Activated CD4-positive, alpha-beta T cell treated with anti-CD3 and anti-CD28 coated beads, Interleukin-2, Interleukin-4, amounts not matched to agents 100 ng/mL and 50 ng/mL, durations not matched to agents 16 hours and 8 hours (primary cell): ENCODE measurements at places on chromosomes 7 and 10.

DNA sequence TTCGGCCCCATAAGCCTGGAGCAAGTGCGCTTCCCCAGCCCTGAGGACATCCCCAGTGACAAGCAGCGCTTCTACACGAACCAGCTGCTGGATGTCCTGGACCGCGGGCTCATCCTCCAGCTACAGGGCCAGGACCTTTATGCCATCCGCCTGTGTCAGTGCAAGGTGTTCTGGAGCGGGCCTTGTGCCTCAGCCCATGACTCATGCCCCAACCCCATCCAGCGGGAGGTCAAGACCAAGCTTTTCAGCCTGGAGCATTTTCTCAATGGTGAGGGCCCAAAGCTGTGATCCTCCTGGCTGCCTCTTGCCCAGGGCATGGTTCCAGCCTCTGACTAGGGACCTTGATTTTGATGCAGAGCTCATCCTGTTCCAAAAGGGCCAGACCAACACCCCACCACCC is 10.1 kb downstream of the IRF5 start:
- no peak for DNase-seq

- no peak for DNase-seq
Observed at GRCh38 chr7:131726031-131726430, 169.6 kb upstream of the PODXL start.

- DNase-seq = peak; percentile 37
Observed at GRCh38 chr7:123494193-123494796, 40.1 kb downstream of the IQUB start.

DNA sequence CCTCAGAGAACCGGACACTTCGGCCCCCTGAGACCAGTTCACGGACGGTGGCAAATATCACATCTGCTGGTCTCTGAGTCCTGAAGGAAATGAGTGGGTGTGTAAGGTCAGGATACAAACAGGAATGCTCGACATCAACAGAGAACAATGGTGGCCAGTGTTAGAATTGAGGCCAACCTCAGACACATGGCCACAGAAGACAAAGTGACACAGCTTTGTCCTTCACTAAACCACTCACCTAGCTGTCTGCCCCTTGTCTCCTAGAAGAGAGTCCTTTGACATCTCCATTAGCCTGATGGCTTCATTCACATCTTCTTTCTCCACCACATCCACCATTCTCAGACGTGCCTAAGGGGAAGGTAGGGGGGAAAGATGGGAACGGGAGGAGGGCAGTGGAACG is 4.3 kb downstream of the COPS6 start:
- no peak for DNase-seq

DNA sequence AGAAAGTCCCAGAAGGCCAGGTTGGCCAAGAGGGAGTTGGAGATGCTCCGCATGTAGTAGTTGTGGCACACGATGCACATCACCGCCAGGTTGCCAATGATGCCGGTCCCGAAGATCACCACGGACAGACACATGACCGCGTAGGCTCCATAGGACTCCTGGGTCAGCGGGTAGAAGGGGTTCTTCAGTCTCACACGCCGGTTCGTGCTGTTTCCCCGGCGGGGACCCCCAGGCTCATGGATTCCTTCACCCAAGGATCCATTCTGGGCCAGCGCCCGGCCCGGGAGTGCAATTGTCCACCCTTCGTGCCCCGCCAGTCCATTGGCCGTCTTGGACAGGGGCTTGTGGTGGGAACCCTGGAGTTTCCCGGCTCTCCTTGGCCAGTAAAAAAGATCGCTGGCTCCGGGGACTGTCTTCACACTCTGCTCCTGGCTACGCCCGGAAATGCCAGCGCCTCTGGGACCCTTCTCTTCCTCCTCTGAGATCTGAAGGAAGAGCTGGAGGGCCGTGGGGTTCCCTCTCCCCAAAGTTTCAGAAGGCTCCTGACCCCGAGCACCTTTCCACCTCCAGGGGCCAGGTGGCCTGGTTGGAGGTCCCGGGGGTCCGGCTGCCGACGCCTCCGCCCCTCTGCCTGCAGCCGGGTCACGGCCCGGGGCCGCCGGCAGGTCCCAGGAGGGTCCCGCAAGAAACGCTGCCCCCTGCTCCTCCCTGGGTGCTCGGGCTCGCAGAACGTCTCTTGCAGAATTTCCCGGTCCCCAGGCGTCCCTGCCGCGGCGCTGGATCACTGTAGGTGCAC is 1.3 kb downstream of the GPR37 start:
- DNase-seq = no peak

DNA sequence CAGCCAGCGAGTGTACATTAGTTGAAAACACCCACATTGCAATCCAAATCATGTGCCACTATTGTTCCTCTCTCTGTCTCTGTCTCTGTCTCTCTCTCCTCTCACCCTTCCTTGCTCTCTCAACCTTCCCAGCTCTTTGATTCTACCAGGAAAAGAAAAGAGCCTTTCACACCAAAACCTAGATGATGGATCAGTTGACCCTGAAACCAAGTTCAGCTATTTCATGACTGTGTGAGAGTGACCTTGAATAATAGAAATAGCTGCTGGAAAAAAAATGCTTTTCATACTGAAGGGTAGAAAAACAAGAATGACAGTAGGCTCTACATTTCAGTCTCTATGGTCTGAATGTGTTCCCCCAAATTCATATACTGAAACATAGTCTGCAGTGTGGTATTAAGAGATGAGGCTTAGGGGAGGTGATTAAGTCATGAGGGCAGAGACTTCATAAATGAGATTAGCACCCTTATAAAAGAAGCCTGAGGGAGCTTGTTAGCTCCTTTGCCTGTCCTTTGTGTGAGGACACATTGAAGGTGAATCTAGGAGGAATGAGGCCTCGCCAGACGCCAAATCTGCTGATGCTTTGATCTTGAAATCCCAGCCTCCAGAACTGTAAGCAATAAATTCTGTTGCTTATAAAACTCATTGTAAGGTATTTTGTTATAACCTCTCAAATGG is 65.2 kb downstream of the LYZL1 start:
- DNase-seq = no peak
